Fibroblast of lung (primary cell): ENCODE measurements at places on chromosomes 1 and 21.

DNA sequence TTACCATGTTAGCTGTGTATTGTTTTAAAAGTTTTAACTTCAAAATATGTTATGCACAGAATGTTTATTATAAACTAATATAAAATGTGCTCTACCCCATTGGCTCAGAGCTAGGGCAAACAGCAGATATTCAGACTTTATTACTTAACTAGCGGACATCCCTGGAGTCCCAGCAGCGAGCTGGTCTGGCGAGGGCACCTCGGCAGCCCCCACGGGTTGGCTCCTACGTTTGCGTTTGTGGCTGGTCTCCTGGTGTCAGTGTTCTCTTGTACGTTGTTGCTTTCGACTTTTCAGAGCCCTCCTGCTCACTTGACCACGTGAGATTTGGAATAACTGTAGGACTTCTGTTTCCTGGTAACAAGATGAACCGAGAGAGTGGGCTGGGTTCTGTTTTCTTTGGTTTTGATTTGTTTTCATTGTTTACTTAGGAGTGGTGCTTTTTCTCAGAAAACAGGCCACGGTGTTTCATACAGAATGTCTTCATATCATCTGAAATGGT, 44.5 kb downstream of the CBS start:
- no peak for DNase-seq

DNA sequence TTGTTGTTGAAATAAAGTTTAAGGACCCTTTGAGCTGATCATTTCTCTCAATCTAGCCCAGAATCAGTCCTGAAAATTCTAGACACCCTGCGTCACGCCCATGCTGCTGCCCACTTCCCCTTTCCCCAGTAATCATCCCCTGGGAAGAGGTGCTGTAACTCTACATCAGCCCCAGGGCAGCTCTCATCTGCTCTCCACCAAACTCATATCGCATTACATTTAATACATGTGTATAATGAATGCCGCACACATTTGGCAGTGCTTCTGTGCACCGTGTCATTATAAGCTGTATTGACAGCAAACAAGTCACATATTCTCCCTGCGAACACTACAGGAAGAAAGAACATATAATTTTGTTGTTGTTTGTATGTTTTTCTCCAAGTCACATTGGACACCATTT, 539.7 kb upstream of the DAB1 start:
- no peak for DNase-seq

DNA sequence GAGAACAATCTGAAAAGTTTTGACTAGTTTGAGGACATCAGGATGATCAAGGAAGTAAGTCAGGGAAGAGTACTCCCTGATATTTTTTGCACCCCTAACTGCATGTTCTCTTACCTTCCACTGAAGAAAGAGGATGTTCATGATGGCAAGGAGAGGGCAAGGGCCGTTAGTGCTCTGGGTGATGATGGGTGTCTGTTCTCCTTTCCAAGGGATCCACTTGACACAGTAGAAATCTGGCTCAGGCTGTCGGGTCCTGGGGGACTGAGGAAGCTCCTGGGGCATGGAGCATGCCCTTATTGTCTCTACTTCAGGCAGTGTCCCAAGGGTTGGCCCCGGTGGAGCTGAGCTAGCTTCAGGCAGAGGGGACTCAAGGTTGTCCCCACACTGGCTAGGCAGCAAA, 4.7 kb downstream of the MINDY1 start:
- DNase-seq, result no peak

- no peak for DNase-seq
Measured at GRCh38 chr1:42601472-42601871, 56.8 kb upstream of the PPIH start.

GRCh38 chr1:229035054-229035747, 235.7 kb upstream of the RAB4A start:
- DNase-seq, result no peak

GRCh38 chr1:44531785-44532566, 126.9 kb downstream of the RNF220 start:
- peak; percentile 76 for DNase-seq

- no peak for DNase-seq
Measured at GRCh38 chr1:30311749-30312148, 411.6 kb downstream of the MATN1 start.

DNA sequence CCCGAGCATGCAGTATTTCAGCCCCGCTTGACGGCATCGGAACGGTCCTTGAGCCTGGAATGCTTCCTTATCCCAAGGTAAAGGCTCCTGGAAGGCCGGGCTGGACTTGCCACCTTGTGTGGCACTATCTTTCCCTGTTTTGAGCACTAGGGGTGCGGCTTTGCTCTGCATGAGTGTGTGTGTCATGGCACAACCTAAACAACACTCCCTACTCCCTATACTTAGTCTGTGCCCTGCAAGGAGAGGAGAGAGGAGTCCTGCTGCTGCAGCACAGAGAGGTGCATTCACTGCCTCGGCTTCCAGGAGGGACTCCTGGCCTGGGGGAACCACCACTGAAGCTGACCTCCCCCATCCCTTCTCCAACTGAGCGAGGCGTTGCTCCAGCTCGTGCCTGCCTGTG, 60.4 kb upstream of the BACE2 start:
- DNase-seq, result no peak

- DNase-seq, result no peak
Measured at GRCh38 chr1:203524152-203524551, 30.2 kb downstream of the OPTC start.

DNA sequence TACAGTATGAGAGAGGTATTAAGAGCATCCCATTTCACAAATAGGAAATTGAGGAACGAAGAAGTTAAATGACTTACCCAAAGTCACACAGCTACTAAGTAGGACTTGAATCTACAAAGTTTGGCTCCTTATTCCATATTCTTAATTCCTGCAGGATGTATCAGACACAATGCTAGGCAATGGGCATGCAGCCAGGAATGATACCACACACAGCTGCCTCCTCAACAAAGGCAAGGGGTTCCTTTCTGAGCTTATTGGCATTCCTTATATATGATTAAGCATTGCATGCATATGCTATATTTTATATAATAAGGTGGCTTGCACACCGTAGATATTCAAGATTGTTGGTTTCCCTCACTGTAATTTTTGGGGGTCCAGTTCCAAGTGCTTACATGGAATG, 34.2 kb upstream of the JUN start:
- DNase-seq, result peak; percentile 84

GRCh38 chr1:1250786-1251284, 4.3 kb upstream of the C1QTNF12 start:
- DNase-seq, result no peak

DNA sequence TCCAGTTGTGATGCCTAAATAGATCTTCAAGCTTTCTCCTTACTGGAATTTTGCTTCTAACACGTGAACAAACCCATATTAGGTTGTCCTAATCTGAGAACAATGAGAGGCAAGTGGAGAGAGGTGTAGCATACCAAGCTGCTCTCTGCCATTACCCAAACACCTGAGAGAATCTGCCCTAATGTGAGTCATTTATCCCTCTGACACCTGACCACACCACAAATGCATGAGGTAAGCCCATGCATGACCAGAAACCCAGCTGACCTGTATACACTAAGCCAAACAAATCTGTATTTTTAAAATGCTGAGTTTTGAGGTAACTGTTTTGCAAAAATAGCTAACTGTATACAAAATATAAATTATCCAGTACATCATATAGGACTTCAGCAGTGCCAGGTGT, 1458.1 kb upstream of the B3GALT2 start:
- DNase-seq, result no peak

DNA sequence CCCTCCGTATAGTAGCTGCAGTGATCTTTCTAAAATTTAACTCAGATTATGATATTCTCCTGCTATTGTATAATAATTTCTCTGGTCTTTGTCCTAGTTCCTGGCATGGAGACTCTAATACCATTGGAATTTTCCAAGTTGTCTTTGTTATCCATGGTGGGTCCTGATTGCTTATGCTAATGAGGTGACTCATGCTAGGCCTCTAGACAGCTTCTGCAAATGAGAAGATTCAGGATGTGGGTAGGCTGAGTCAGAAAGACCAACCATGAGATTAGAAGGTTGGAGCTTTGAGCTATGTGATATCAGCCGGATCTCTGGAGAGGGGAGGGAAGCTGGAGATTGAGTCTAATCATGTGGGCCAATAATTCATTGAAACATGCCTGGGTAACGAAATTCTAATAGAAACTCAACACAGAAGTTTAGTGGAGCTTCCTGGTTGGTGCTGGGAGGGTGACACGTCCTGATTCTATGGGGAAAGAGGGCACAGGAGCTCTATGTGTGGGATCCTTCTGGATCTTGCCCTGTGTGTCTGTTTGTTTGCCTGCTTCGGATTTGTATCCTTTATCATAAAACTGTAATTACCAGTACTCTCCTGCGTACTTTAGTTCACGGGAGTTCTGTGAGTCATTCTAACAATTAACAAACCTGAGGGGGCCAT, 73.2 kb upstream of the CNIH3 start:
- peak; percentile 100 for DNase-seq

DNA sequence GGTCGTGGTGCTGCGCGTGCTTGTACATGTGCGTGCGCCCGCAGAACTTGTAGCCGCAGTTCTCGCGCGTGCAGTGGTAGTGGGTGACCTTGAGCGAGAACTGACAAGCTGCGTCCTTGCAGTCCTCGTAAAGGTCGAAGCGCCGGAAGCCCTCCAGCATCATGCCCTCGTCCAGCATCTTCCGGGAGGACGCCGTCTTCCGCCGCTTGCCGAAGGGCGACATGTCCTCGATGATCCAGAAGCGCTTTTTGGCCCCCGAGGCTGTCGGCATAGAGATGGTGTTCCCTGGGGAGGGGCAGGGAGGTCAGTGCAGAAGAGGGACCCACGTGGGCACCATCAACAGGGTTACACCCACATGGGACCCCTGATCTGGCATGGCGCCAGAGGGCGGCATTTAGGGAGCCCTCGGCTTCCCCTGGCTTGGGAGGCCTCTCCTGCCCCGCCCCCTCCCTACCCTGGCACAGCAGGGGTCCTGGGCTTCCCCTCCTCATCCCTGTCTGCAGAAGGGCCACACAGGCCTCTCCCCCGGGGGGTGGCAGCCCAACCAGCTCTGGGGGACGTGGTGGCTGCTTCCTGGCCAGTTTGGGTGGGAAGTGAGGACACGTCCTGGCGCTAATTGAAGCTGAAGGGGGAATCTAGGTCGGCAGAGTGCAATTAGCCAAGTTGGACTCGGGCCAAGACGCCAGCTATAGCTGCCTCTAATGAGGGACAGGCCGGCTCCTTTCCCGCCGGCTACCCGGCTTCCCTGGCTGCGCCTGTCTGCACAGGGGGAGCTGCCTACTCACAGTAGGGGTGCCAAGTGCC, 156.5 kb downstream of the CASZ1 start:
- no peak for DNase-seq

DNA sequence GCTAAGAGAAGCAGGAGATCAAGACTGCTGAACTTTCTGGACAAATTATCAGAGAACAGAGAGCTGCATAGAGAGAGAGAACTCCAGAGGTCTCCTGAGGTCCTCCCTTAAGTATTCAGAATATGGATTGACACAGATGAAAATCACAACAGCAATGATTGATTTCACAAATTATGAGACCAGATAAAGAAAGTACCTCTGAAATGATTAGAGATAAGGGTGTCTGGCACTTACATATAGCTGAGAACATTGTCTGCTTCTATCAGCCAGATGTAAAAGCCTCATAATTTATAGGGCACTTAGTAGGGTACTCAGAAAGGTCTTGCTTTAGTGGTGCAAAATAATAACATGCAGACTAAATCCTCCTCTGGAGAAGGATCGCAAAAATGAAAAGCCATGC, 1301.8 kb downstream of the BRINP3 start:
- no peak for DNase-seq

DNA sequence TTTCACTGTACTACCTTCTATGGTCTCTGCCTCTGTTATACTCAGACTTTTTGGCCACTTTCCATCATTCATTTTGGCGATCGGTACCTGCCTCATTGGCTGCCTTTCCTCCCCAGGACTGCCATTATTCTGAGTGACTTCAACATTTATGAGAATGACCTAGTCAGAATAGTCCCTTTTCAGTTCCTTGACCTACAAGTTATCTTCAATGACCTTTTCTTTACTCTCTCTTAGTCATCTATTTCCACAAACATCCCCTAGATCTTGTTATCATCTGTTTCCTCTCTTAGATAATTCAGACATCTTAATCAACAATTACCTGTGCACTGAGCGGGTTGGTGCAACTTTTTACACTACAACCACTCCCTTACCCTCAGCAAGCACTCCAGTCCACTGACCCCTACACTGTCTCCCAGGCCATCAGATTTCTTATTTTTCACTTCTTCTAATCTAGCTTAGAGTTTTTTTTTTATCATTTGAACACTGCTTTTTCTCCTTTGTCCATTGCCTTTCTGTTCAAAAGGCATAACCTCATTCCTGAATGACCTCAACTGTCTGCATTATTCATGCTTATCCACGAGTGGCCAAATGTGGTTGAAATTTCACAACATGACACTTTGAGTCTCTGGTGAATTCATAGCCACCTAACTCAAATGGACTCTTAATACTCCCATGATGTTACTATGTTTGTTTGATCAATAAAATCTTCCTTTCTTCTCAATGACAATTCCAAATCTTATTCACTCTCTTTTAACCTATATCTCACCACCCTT, 112.7 kb downstream of the HMCN1 start:
- DNase-seq, result no peak

GRCh38 chr1:238239343-238239742, 348.6 kb upstream of the ZP4 start:
- no peak for DNase-seq

DNA sequence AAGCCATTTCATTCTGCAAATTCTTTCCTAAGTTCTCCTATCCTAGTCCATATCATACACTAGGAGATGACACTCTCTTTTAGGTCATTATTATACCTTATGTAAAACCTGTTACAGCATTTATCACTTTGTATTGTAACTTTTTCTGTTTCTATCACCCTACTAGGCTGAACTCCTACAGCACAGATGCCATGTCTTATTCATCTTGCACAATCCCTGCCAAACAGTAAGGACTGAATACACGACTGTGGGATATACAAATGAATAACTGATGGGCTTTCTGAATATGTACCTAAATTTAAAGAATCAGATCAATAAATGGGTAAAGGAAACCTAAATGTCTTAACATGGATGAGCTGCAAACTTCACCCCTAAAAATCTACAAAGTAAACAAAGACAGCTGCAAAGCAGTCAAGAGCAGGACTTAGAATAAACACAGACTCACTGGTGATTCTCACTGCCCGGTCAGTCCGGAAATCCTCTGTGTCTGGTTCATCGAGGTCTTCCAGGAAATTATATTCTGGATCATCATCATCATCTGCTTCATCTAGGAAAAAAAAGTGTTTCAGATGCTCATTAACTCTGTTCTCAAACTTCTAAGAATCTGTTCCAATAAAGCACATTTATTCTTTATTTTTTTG, 62.3 kb downstream of the GON4L start:
- peak; percentile 31 for DNase-seq

DNA sequence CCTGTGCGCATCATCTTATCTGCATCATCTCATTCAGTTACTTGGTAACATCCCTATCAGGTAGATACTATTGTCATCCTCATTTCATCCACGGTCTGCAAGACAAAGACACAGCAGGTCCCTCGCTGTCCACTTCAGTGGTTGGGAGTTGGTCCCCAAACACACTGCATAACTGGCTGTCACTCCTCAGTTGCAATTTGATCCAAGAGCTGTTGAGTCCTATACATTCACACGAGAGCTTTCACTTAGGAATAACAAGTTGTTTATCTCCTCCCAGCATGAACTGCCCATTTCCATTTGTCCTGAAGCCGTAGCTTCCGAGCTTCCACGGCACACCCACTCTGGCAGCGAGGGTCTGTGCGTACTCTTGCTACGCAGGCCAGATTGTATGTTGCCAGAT, 472.0 kb downstream of the CAMTA1 start:
- no peak for DNase-seq
